ENCODE measurements at places on chromosomes 11 and 22.

DNA sequence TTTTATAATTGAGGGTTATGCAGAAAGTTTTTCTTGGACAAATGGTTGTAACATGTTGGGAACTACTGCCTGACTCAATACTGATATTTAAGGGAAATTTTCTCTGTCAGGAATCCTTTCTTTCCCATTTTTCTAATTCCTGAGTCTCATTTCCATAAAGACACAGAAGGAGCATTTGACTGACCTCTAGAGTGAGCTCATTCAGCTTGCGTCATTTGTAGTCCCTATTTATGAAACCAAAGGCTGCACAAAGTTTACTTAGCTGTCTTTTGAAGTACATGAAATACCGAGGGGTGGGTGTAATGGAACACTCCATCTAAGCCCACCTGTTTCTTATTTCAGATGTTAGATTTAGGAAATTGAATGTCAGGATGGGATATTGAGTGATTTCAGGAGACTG, 359.5 kb upstream of the C11orf87 start:
- no peak for DNase-seq

DNA sequence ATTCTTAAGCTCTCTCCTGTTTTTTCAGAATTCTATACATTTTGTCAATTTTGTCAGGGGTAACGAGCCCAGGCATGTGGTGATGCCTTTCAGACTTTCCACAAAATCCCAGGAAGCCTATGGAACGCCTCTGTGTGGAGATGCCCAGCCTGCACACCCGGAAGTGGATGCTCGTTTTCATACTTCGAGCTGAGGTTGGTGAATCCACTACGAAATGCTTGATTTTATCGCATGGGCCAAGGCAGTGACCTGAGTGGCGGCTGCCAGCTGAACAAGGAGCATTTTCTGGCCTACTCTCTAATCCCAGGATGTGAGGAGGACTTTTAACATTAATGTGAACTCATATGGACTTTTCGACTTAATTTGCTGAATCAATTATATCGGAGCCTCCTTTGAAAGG, 426.7 kb upstream of the B3GAT1 start:
- no peak for DNase-seq

DNA sequence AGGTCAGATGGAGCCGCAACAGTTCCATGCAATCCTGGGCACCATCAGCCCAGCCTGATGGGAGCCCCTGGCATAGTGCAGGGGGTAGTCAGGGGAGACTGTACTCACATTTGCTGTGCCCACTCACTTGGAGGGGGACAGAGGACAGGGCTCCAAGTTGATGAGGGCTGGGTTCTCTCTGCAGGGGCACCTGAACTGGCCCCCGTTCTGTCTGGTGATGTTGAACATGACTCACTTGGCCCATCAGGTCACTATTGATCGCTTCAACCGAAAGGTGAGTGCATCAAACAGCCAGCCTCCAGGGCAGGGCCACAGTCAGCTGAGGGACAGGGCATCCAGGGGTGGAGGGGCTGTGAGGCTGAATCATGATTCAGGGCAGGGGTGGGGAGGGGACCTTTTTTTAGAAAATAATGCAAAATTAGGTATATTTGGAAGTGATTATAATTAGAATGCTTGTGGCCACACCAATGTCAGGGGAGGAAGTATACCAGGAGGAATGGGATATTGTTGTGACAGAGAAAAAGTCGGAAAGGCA, 66.4 kb downstream of the OTOG start:
- no peak for DNase-seq

GRCh38 chr11:624705-625635, at the start of gene CDHR5:
TSS of gene CDHR5 (minus strand) at chr11:624955. CDS start at chr11:624902, 53 bp downstream.
- DNase-seq, result no peak
